ENCODE measurements at places on chromosomes 4 and X. TPM values are rescaled to one million over a fixed set of nuclear protein-coding genes. Genes with fewer than 3 reads are reported as not detected.
A peak's percentile ranks its signal among the peaks of the same experiment; 100 is the strongest.

Gene PLAC1
- total RNA-seq = not detected

Gene C4orf17
- not detected for total RNA-seq

GRCh38 chrX:125204681-125205132 lies 115.0 kb upstream of the TEX13C start:
- H3K27ac ChIP-seq = no peak overlapping the region
- H3K36me3 ChIP-seq = no peaks in the 10 kb centered on the region
- DNase-seq = no peak

DNA sequence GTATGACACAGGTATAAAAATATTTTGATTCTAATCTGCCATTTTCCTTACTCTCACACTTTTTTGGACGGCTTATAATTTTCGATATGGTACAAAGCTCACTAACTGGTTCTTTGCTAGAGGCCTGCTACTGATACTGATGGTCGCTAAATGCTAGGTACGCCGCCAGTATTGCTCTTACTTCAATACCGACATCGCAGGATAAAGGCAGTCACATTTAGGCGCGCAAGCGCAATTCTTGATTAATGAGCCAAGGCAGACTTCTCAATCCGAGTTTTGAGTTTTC lies 557 bp upstream of the USP38 start:
- no peak for DNase-seq
- peak overlapping the region; percentile 84 for H3K4me3 ChIP-seq
- peaks cover 36% of the 10 kb centered on the region for H3K4me1 ChIP-seq

DNA sequence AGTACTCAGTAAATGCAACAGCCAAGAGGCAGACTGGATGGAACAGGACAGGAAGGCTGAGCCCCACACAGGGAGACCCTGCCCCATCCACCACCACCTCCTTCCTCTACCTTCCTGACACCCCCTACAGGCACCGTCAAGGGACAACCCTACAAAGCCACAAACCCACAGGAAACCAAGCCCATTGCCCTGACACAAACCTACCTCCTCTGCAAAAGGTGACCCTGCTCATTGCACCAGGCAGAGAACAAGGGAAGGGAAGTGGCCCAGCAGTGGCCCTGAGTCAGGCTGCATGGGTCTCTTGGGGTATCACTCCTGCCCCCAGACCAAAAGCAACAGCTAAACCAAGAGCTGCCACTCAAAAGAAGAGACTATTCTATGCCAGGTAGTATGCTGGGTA lies 21.0 kb downstream of the JAKMIP1 start:
- H3K4me1 ChIP-seq = no peaks in the 10 kb centered on the region
- no peak for DNase-seq
- H3K27ac ChIP-seq = no peak overlapping the region

- no peak for DNase-seq
- H3K36me3 ChIP-seq = no peaks in the 10 kb centered on the region
- H3K4me3 ChIP-seq = no peak overlapping the region
- no peaks in the 10 kb centered on the region for H3K27me3 ChIP-seq
- no peak overlapping the region for H3K27ac ChIP-seq
Measured at GRCh38 chr4:96766359-96766758, 926.5 kb downstream of the PDHA2 start.

DNA sequence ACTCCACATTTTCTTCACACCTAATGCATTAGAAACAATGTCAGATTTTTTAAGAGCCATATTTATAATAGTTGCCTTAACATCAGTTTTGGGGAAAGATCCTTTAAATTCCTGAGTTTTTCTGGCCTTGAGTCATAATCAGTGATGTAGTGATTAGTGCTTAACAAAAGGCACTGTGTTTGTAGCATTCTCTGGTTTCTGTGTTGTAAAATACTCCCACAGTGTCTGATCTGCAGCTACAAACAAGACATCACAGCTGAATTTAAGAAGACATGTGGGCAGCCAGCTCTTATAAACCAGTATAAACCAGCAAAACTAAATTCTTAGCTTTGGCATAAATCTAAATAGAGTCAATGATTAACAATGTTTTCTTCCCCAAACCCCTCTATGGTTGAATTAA lies 233.8 kb downstream of the FSTL5 start:
- no peaks in the 10 kb centered on the region for H3K27me3 ChIP-seq
- H3K27ac ChIP-seq = no peak overlapping the region
- no peaks in the 10 kb centered on the region for H3K36me3 ChIP-seq
- DNase-seq = no peak
- H3K4me1 ChIP-seq = no peaks in the 10 kb centered on the region

- H3K4me1 ChIP-seq = peaks cover 13% of the 10 kb centered on the region
- H3K4me3 ChIP-seq = no peak overlapping the region
- no peaks in the 10 kb centered on the region for H3K36me3 ChIP-seq
- H3K27ac ChIP-seq = no peak overlapping the region
- DNase-seq = no peak
- no peaks in the 10 kb centered on the region for H3K27me3 ChIP-seq
Measured at GRCh38 chr4:98573791-98574190, 84.6 kb downstream of the TSPAN5 start.

- DNase-seq = no peak
- H3K27me3 ChIP-seq = no peaks in the 10 kb centered on the region
- no peak overlapping the region for H3K4me3 ChIP-seq
- H3K4me1 ChIP-seq = no peaks in the 10 kb centered on the region
Measured at GRCh38 chr4:62208921-62209320, 1008.8 kb downstream of the ADGRL3 start.

DNA sequence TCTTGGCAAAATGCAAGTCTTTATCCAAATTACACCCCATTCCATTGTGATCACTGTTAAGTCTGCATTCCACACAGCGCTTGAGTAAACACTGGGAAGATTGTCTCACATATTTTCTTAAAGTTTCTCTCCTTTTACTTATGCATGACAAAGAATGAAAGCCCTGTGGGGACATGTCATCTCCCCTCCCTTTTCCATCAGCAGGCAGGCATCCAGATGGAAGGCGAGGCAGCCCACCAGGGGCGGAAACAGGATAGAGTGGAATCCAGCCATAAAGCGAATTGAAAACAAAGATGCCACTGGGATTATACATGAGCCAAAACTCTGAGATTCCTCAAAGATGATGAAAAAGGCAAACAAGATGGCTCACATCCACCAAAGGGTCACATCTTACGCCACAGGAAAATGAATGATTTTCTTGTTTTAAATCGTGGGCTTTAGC lies 78.2 kb downstream of the AFAP1 start:
- DNase-seq = no peak
- no peaks in the 10 kb centered on the region for H3K27me3 ChIP-seq
- no peak overlapping the region for H3K27ac ChIP-seq
- no peaks in the 10 kb centered on the region for H3K4me1 ChIP-seq
- no peak overlapping the region for H3K4me3 ChIP-seq

DNA sequence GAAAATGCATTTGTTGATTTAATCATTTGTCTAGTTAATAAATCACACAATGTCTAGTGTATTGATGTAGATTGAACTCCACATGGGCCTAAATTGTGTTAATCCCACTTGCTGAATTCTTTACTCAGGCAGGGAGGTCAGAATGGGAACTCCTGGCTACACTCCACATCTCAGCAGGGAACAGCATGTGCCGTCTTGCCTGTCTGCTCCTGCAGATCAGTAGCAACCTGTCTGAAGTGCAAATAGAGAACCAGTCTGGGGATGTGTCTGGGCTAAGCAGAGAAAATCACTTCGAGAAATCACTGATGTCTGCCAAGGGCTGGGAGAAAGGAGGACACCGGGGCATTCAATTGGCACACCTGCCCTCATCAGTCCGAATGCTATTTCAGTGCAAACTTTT lies 16.5 kb upstream of the MXRA5 start:
- no peaks in the 10 kb centered on the region for H3K27me3 ChIP-seq
- DNase-seq = no peak
- no peaks in the 10 kb centered on the region for H3K4me1 ChIP-seq
- H3K36me3 ChIP-seq = no peaks in the 10 kb centered on the region
- H3K4me3 ChIP-seq = no peak overlapping the region

All from Karpas-422 (cell line).